ENCODE measurements at places on chromosomes 1 and 21. TPM values are rescaled to one million over a fixed set of nuclear protein-coding genes. Genes with fewer than 3 reads are reported as not detected.

Gene TMPRSS15
- total RNA-seq = not detected

Gene HSD11B1
- total RNA-seq = 24.4 TPM

Gene GREM2
- total RNA-seq = 1.6 TPM

Gene ANKRD35
- 15.7 TPM for total RNA-seq

Gene TEX38
- not detected for total RNA-seq

GRCh38 chr1:231467986-231468385 is 45.9 kb upstream of the EGLN1 start:
- no peaks in the 10 kb centered on the region for H3K27me3 ChIP-seq
- no peak overlapping the region for H3K4me3 ChIP-seq
- H3K4me1 ChIP-seq = no peaks in the 10 kb centered on the region
- no peak for DNase-seq

DNA sequence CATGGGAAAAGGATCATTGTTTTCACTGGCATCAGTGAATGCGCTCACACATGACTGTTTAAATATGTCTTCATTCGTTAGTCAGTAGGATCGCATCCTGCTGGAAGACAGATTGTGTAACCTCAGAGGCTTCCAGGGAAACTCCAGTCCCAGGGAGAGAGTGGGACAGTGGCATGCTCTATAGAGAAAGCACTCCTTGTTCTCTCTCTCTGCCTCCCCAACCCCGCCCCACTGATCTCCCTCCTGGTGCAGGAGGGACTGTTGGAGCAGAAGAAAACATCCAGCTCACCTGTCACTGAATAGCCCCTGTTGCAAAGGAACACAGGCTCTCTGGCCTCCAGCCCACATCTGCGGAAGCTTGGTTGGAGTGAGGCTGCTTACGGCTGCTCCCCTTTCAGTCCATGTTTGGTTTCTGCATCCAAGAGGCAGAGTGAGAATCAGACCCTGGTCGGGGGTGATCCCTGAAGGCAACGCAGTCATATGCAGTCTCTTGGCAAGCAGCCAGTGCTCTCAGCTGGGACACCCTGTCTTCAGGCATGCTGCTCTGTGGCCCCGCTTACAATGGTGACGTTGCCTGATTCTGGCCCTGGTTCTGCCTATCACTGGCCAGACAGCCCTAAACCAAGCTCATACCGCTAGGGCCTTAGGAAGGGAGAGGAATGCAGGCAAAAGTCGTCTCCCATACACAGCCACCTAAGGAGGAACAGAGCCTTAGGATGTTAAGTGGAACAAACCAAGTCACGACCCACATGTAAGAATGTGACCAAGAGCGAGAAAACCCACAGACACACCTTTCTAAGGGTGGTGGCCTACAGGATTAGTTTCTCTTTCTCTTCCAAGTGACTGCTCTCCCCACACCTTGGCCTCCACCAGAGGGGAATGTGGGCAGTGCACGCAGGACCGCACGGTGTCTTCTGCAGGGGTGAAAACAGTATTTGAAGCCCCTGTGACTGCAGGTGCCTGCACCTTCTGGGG is 39.7 kb downstream of the BACE2 start:
- H3K4me1 ChIP-seq = peaks cover 37% of the 10 kb centered on the region
- no peaks in the 10 kb centered on the region for H3K36me3 ChIP-seq
- H3K27me3 ChIP-seq = no peaks in the 10 kb centered on the region
- H3K27ac ChIP-seq = peak overlapping the region; percentile 69

- H3K27ac ChIP-seq = no peak overlapping the region
- no peaks in the 10 kb centered on the region for H3K27me3 ChIP-seq
- H3K4me3 ChIP-seq = no peak overlapping the region
- DNase-seq = no peak
Measured at GRCh38 chr1:245434280-245434679, 279.5 kb downstream of the KIF26B start.

DNA sequence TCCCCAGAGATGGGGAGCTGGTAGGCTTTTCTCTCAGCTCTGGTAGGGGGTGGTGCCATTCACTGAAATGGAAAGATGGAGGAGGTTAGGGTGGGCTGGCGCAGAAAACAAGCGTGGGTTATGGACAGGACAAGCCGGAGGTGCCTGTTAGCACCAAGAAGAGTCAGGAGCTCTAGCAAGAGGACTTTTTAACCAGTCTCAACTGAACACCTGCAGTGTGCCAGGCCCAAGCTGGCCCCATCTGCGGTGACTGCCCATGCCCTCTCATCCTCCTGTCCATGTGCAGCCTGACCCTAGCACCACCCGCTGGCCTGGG is 254.4 kb downstream of the RHOU start:
- H3K36me3 ChIP-seq = no peaks in the 10 kb centered on the region
- no peak for DNase-seq
- H3K27ac ChIP-seq = no peak overlapping the region
- peaks cover 10% of the 10 kb centered on the region for H3K4me1 ChIP-seq
- H3K4me3 ChIP-seq = no peak overlapping the region

DNA sequence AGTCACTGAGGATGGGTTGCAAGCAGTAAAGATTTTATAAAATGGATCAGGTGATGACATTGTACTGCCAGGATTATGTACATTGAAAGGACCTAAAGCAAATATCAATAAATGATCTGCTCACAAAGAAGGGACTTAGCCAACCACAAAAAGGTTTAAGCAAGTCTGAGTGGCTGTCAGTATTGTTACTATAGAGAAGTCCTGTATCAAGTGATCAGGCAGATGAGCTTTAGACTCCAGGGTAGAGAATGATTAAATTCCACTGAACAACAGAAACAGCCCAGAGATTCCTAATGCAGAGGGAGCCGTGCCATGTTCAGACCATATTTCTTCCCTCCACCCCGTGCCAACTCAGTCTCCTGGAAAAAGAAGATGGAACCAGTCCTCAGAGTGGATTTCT is 138.9 kb downstream of the SETD4 start:
- H3K36me3 ChIP-seq = no peaks in the 10 kb centered on the region
- DNase-seq = no peak
- H3K27ac ChIP-seq = no peak overlapping the region
- H3K4me1 ChIP-seq = no peaks in the 10 kb centered on the region
- no peak overlapping the region for H3K4me3 ChIP-seq
- H3K27me3 ChIP-seq = no peaks in the 10 kb centered on the region

- no peak for DNase-seq
- H3K27me3 ChIP-seq = no peaks in the 10 kb centered on the region
- H3K27ac ChIP-seq = no peak overlapping the region
- H3K36me3 ChIP-seq = no peaks in the 10 kb centered on the region
Measured at GRCh38 chr1:178412400-178412770, 84.4 kb downstream of the CLEC20A start.

GRCh38 chr1:47650205-47650604 is 212.4 kb downstream of the FOXD2 start:
- no peaks in the 10 kb centered on the region for H3K36me3 ChIP-seq
- H3K27me3 ChIP-seq = no peaks in the 10 kb centered on the region
- no peak for DNase-seq
- H3K27ac ChIP-seq = no peak overlapping the region

- H3K4me1 ChIP-seq = peaks cover 22% of the 10 kb centered on the region
- no peak overlapping the region for H3K27ac ChIP-seq
- DNase-seq = no peak
- peaks cover 7% of the 10 kb centered on the region for H3K36me3 ChIP-seq
Measured at GRCh38 chr1:113937146-113937545, 8.0 kb downstream of the HIPK1 start.

- H3K36me3 ChIP-seq = no peaks in the 10 kb centered on the region
- DNase-seq = no peak
- H3K4me1 ChIP-seq = no peaks in the 10 kb centered on the region
Measured at GRCh38 chr1:118021668-118022067, 92.1 kb downstream of the WDR3 start.

DNA sequence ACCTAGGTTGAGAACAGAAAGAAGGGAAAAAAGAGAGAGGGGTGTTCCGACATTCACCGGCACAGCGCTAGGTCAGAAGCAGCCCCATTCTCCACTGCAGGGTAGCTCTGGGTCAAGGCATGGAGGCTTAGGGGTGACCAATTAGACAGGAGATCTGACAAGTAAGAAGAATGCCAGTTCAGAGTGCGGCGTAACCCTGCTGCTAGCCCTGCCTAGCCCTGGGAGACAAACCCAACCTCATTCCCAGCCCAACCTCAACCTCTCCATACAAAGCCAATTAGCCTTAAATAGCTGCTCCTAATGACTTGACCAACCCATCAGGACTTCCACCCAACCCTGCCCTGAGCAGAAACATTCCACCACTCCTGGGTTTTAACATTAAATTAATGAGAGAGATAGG is 3.4 kb downstream of the PRELP start:
- H3K36me3 ChIP-seq = peaks cover 12% of the 10 kb centered on the region
- peaks cover 68% of the 10 kb centered on the region for H3K4me1 ChIP-seq
- H3K4me3 ChIP-seq = peak overlapping the region; percentile 79
- DNase-seq = no peak
- peak overlapping the region; percentile 95 for H3K27ac ChIP-seq
- H3K27me3 ChIP-seq = no peaks in the 10 kb centered on the region

DNA sequence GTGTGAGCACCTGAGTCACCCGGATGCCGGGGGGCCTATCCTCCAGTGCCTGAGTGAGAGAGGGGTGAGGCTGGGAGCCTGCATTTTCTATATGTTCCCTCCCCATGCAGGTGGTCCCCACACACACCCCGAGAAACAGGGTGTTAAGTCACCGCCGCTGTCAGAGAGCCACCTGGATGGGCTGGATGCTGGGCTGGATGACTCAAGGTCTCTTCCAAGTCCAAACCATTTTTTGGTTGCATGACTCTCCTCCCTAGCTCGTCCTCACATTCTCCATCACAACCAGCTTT is 2.9 kb upstream of the UMODL1 start:
- no peak for DNase-seq
- no peaks in the 10 kb centered on the region for H3K4me1 ChIP-seq
- H3K4me3 ChIP-seq = no peak overlapping the region
- H3K27ac ChIP-seq = no peak overlapping the region
- H3K36me3 ChIP-seq = no peaks in the 10 kb centered on the region

DNA sequence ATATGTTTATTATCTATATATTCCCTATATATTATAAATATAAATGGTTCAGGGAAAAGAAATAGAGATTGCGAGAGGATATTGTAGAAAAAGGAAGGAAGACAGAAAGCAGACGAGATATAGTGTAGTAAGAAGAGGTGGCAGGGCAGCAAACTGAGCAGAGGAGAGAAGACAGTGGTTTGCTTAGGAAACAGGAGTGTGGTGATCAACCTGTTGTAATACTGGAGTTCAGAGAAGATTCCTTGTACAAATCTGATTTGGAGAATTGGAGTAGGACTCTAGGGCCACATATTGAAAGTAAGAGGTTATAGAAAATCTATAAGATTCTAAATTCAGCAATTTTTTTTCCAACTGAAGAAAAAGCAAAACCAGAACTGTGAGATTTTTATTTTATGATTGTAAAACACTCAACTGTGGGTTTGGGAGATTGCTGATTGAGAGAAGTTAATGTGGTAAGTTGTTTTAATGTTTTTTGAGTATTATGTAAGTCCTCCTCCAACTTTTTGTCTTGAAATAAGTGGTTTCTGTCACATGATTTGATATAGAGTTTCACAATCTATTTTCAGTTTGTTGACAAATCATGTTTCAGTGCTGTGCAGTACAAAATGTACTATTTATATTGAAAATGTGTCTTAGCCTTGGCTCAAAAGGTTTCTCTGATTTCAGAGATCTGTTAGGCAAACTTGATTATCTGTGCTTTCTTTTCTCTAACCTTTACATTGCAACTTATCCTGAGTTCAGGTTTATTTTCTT is 9.6 kb upstream of the AMY2B start:
- peaks cover 31% of the 10 kb centered on the region for H3K4me1 ChIP-seq
- peaks cover 4% of the 10 kb centered on the region for H3K36me3 ChIP-seq
- H3K4me3 ChIP-seq = peak overlapping the region; percentile 58
- DNase-seq = no peak
- H3K27me3 ChIP-seq = no peaks in the 10 kb centered on the region
- peak overlapping the region; percentile 19 for H3K27ac ChIP-seq

- H3K4me1 ChIP-seq = no peaks in the 10 kb centered on the region
- no peak overlapping the region for H3K27ac ChIP-seq
- H3K36me3 ChIP-seq = no peaks in the 10 kb centered on the region
- H3K27me3 ChIP-seq = no peaks in the 10 kb centered on the region
Measured at GRCh38 chr21:35154788-35155187, 105.7 kb upstream of the RUNX1 start.

DNA sequence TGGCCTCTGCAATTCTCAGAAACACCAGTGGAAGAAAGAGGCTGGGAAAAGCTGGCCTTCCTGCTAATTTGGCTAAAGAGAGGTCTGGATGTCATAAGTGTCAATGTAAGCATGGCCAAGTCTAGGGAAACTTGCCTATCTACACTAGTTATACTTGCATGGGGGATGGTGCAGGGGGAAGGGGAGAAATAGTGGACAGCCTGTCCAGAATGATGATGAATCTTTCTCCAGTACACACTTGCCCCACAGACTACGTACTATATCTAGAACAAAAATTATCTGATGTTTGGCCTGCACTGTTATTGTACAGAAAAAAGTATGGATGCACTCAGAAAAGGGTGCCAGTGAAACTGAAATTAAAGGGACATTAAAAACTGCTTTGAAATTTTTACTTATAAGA is 114.5 kb downstream of the SLC25A24 start:
- no peaks in the 10 kb centered on the region for H3K4me1 ChIP-seq
- DNase-seq = no peak
- no peak overlapping the region for H3K27ac ChIP-seq
- no peaks in the 10 kb centered on the region for H3K27me3 ChIP-seq
- no peak overlapping the region for H3K4me3 ChIP-seq
- no peaks in the 10 kb centered on the region for H3K36me3 ChIP-seq

DNA sequence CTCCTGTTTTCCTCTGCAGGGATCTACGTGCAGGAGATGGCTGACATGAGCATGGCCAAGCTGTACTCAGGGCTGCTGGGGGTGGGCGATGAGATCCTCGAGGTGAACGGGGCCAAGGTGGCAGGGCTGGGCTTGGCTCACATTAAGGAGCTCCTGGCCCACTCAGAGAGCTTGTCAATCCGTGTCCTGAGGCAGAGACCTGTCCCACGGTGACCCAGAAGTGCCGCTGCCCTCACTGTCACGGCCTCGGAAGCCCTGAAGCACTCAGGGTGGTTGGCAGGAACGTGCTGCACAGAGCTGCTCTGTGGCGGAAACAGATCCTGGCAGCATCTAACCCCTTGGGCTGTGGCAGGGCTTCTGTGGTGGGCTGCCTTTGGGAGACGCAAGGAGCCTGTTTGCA is 37.6 kb downstream of the KIAA1614 start:
- H3K4me1 ChIP-seq = peaks cover 5% of the 10 kb centered on the region
- no peaks in the 10 kb centered on the region for H3K27me3 ChIP-seq
- no peak for DNase-seq
- H3K27ac ChIP-seq = no peak overlapping the region

GRCh38 chr1:209341673-209342420 is 241.7 kb upstream of the CAMK1G start:
- DNase-seq = no peak
- no peaks in the 10 kb centered on the region for H3K4me1 ChIP-seq
- H3K27ac ChIP-seq = no peak overlapping the region

- no peak for DNase-seq
- no peaks in the 10 kb centered on the region for H3K27me3 ChIP-seq
- no peak overlapping the region for H3K27ac ChIP-seq
- H3K4me1 ChIP-seq = peaks cover 16% of the 10 kb centered on the region
Measured at GRCh38 chr1:220224033-220224432, 48.2 kb downstream of the RAB3GAP2 start.
